ENCODE measurements at places on chromosomes 6 and 20.

- DNase-seq = no peak
These were observed 4.8 kb downstream of the ASXL1 start for GRCh38 chr20:32362901-32363364.

DNA sequence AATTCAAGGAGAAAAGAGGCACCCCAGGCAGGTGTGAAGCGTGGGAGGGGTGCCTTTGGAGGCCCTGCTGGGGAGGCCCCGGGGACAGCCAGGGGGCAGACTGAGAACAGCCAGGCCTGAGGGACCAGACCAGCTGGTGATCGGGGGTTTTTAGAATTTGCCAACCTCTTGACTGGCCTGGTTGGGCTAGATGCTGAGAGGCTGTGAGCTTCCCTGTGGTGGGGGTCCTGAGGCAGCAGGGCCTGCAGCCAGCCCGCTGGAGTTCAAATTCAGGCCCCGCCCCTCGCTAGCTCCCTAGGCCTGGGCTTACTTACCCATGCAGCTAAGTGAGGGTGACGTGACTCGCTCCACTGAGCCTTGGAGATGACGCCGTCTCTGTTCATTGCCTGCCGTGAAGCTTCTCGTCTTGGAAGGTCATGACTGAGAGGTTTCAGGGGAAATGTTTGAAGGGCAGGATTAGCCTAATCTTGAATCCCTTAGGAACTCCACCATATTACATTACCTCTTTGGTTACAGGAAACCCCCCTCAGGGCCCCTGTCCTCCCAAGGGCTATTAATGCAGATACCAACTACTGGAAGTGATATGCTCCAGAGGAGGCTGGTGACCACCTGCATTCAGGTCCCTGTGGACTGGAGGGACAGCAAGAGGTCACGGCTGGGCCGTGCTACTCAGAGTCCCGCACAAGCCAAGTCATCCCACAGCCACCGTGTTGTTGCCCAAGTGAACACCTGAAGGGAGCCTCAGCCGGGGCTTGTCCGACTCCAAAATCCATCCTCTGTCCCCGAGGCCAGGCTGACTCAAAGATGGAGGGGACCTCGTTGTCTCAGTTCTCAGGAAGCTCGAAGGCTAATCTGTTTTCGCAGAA is 73.9 kb upstream of the DUSP22 start:
- peak; percentile 38 for DNase-seq

- no peak for DNase-seq
These were observed 63.0 kb upstream of the TXNDC5 start for GRCh38 chr6:7973584-7973983.

DNA sequence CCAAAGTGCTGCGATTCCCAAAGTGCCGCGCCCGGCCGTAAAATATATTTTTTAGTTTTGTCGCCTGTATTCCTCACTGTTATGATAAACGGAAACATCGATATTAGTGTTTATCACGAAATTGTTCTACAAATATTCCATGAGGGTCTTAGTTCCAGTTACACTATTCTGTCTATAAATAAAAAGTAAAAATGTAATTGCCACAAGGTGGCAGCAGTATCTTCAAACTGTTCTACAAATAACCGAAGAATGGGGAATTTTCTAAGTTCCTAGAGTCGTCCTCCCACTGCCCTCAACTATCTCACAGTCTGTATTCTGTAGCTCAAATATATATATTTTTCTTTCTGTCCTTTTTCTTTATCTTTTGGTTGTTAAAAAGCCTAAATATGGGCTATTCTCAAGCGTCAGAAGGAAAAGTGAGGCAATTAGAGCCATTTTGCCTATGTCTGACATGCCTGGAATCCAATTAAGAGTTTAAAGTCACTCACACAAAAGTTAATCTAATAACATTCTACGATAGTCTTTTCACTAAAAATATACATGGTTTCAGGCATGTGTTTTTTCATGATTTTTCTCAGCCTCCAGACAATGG is 14.2 kb upstream of the FAM162B start:
- DNase-seq = no peak

- no peak for DNase-seq
These were observed 3.6 kb downstream of the SERINC3 start for GRCh38 chr20:44518248-44518647.

- DNase-seq = no peak
These were observed 18.8 kb downstream of the PLCB4 start for GRCh38 chr20:9087531-9088217.

DNA sequence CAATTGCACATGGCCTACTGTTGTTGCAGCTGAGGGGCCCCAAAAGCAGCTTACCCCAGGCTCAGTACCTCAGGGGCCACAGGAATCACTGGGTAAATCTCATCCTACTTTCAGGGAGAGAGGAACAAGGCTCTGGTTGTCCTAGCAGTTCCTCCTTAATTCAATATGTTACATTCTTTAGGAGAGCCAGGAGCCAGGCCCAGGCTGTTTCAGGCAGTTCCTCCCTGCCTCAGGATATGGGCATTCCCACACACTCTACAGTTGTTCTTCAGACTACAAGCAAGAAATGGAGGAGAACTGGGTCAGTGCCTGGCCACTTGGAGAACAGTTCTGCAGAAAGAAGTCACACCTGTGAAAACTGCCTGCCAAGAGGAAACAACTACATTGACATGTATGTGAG is 9.6 kb upstream of the BTN3A2 start:
- DNase-seq = no peak

DNA sequence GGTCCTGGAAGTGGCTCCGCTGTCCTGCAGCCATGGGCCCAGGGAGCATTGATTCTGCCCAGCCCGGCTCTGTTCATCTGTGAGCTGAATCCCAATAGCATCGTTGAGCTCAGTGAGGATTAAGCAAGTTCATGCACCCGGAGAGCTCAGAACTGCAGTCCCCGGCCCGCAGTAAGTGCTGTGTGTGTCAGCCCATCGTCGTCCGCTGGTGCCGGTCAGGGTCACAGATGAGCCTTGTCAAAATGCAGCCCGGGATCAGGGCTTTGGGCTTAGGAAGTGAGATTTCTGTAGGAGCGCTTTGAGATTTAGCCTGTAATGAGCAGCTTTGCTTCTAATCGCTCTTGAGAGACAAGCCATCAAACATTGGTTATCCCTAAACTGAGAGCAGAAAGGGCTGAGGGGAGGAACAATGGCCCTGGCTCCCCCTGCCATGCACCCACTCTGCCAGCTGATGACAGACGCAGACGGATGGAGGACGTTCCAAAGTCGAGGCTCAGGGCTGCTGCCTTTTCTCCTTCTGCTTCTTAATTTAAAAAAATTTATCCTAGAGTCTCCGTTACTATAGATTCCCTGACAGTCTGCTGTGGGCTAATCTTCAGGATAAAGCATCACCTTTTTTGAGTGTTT is 25.6 kb upstream of the SULF2 start:
- peak; percentile 81 for DNase-seq

GRCh38 chr20:7695635-7696034 is 244.6 kb downstream of the HAO1 start:
- no peak for DNase-seq

DNA sequence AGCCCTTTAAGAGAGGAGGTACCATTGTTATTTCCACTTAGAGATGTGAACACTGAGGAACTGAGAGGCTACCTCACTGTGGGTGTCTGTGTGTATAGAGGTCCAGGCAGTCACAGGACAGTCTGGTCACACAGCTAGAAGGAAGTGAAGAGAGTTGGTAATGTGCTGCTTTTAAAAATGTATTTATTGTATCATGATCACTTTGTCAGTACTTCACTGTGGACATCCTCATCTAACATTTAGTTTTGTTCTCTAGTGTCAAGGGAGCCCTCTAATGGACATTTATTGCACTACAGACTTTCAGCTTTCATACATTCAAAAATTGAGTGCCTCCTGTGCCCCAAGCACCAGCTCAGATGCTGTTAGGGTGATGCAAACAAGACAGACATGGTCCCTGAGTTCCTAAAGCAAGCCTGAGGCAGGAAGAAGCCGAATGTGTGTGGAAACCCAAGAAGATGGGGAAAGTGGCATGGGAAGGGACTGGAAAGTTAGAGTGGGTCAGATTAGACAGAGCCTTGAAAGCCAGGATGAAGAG is 123.0 kb downstream of the SLC16A10 start:
- peak; percentile 9 for DNase-seq

- no peak for DNase-seq
These were observed 91.9 kb downstream of the FAM217A start for GRCh38 chr6:3987053-3987452.

DNA sequence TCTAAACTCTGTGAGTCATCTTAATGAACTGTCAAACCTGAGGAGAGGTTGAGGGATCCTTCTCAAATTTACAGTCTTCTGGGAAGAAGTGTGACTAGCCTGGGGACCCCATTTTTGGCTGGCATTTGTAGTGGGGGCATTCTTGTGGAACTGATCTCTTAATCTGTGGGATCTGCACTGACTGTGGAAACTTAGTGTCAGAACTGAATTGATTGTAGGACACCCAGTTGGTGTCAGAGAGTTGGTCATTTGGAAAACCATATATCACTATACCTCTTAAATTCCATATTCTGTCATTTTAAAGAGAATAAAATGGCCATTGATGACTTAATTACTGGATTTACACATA is 48.3 kb downstream of the LAMA4 start:
- DNase-seq = no peak

DNA sequence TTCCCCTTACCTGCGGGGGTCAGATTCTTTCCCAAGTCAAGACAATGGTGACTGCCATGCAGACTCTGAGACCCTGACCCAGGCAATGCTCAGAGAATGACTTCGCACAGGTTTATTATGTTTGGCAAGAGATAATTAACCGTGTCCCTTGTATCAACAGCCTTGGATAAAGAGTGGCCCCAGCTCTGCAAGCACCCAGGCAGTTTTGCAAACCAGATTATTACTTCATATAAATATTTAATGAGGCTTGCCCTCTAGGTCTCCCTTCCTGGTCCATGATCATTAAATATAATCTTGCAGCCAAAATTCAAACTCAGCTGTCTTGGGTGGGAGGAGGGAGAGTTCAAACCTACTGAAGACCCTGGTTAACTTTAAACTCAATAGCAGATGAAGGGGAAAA is 156.5 kb downstream of the ANKRD60 start:
- DNase-seq = no peak

DNA sequence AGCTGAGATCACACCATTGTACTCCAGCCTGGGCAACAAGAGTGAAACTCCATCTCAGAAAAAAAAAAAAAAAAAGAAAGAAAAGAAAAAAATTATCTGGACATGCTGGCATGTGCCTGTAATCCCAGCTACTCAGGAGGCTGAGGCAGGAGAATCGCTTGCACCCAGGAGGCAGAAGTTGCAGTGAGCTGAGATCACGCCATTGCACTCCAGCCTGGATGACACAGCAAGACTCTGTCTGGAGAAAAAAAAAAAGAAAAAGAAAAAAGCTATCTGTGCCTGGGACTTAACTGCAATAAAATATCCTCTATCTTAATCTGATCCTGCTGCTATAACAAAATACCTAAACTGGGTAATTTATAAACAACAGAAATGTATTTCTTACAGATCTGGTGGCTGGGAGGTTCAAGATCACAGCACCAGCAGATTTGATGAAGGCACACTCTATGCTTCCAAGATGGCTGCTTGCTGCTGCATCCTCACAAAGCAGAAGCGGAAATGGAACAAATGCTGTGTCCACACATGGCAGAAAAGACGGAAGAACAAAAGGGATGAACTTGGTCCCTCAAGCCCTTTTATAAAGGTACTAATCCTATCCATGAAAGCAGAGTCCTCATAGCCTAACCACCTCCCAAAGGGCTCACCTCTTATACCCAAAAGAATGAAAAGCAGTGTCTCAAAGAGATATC is 273.3 kb upstream of the JARID2 start:
- no peak for DNase-seq

GRCh38 chr6:105484238-105485161 is 81.6 kb upstream of the PREP start:
- no peak for DNase-seq

DNA sequence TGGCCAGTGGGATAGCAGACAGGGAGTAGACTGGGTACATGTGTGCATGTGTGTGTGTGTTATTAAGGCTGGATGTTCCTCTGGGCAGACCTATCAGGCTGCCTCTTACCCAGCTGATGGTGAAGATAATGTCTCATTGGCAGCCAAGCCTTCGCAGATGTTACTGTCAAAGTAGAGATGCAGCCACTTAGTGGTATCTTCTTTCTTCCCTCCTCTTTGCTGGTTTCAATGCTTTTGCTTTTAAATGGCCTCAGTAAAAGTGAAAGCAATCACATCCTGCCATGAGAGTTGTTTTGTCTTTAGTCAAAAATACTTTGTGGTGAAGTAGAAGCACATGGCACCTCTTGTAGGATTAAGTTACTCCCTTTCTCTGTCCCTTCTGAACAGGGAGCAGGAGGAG is 57.5 kb downstream of the SNRNP48 start:
- no peak for DNase-seq

GRCh38 chr6:17212546-17213371 is 68.4 kb upstream of the RBM24 start:
- DNase-seq = peak; percentile 49

- DNase-seq = no peak
These were observed 50.1 kb downstream of the CTCFL start for GRCh38 chr20:57474816-57475215.

DNA sequence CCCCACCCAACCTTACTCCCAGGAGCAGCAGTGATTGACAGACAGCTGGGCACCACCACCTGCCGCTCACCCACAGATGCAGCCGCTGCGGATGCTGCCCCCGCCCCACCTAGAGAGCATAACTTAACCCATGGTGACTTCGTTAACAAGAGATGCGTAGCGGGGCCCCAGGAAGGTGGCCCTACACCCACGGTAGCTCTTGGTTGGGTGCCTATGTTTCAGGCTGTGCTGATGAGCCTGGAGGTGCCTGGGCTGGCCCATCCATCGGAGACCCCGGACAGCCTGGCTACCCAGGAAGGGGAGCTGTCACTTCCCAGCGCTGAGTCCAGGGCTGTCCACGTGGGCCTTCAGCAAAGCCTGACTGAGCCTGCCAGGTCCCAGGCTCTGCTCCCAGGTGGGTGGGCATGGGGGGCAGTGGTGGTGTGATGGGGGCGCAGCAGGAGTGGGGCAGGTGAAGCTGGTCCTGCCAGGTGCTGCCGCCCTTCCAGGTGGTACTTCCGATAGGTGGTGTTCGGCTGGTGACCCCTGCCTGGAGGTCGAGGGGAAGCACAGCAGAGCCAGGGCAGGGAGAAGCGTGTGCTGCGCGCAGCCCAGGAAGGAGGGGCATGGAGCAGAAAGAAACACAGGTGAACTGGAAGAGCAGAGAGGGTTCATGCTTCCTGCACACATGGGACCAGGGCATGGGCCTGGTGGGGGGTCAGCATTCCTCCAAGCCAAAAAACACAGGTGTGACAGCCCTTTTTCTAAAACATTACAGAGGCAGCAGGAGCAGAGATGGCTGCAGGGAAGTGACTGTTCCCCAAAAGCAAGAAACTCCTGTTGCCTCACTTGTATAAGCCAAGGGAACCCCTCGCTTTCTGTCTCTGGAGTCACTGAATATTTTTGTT is 56.9 kb downstream of the SYNJ2 start:
- no peak for DNase-seq

- no peak for DNase-seq
These were observed 622.4 kb downstream of the BCKDHB start for GRCh38 chr6:80728830-80729229.

DNA sequence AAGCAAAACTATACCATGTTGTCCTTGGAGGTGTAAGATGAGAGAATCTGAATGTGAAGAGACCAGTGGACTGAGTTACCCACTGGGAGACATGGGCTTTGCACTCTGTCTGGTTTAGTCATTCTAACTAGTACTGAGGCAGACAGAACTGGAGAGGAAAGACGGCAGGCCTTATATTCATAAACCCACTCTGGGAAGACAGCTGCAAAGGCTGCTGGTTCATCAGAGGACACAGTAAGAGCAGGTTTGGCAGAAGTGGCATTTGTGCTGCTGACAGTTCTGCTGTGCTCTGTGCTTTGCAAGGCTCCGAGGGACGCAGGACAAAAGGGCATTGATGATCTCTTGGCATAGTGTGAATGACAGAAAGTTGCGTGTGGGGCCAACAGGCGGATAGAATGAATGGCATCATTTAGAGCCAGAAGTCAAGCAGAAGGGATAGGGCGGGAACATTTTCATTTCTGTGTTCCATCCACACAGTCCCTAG is 142.3 kb upstream of the TENT5A start:
- DNase-seq = no peak
